ENCODE measurements at places on chromosomes 11 and 22.

DNA sequence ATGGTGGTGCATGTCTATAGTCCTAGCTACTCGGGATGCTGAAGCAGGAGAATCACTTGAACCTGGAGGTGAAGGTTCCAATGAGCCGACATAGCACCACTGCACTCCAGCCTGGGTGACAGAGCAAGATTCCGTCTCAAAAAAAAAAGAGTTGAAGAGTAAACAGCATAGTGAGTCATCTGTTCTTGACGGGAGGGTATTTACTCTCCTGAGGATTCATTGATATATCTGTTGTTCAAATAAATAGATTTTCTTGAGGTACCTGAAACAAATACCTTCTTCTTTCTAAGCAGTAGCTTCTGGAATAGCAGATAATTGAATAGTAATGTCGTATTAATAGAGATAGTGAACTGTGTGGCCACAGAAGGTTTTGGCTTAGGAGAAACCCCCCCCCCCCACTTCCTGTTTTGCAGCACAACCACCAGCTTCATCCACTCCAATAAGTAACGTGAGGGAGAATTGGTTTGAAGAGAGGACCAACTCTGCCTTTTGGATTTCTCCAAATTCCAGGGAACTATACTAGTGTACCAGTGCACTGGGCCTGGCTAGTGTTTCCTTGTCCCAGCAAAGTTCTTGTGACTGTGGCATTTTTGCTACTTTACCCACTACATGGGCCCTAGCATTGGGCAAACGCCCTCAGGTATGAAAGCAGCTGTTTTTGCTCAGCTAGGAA, 90.0 kb downstream of the PRMT3 start:
- no peak for DNase-seq

- DNase-seq, result no peak
Observed at GRCh38 chr11:134519390-134519750, 107.3 kb upstream of the B3GAT1 start.

DNA sequence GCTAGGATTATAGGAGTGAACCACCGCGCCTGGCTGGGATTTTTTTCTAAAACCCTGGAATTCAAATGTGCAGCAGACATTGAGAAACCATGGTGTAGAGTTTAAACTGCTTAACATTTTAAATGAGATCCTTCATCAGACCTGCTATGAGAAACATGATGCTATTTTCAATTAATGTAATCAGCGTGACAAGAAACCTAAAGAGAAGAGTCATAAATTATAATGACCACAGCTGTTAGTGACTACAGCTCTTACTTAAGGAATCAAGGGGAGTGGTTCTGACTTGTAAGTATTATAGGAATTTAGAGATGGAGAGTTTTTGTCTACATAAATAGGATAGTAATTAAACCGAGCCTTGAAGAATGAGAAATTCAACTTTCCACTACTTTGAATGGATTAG, 170.6 kb downstream of the BARX2 start:
- DNase-seq, result no peak

DNA sequence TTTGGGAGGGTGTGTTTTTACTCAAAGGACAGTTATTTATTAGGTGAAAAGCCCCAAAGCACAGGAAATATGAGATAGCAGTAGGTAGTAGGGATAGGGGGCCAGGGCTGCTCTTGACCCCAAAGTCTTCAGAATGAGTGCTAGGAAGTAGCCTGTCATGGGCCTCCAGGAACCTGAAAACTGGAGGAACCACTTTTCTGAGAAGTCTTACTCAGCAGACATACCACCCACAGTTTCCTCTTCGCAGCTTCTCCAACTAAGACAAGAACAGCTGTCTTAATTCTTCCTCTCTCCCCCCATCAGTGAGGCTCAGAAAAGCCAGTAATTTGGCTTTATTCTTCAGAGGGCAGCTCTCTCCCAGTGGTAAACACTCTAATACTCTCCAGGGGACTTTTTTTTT, 84.0 kb upstream of the CTSC start:
- DNase-seq, result no peak

DNA sequence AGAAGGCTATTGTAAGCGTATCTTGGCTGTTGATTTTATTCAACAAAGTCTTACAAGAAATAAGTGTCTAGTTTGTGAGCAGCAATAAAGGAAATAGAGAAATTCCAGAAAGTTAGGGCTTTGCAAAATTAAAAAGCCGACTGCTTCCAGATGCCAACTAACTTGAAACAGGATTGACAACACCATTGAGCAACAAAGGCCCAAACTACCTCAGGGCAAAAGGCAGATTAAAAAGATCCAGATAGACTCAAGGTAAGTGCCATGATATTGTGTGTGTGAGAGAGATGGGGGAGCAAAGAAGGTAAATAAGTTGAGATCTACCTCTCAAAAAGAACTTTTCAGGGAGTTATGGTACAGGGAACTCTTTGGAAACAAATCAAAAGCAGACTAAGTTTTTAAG, 49.1 kb downstream of the PARVG start:
- DNase-seq, result no peak

DNA sequence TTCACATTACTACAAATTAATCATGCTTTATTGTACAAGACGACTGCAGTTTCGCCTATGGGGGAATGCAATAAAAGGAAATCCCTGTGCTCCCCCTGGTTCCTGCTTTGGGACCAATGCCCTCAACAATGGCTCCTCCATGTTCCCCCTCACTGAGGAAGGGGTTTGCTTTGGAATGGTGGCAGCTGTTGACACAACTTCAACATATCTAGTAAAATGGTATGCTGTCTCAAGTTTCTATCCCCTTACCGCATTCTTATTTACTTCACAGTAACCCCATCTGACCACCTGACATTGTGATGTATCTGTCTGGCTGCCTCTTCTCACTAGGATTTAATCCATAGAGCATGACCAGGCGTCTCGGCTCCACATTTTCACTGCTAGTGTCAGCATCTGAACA, 48.8 kb downstream of the PIWIL3 start:
- no peak for DNase-seq

DNA sequence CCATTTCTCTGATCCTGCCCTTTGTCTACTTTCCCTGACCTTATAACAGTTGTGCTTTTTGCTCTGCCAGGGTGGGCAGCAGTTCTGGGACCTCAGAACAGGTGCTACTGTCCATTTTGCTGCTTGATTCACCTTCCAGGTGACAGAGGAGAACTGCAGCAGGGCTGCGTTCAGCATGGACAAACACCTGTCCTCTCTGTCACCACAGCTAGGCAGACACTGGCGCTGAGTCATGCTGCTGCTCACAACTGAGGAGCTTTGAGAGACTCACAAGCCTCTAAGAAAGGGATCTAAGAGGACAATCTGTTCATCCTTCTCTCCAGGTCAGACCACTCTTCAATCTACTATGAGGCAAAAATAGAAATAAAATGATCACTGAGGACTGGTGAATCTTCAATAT, 1144.5 kb upstream of the CCDC90B start:
- DNase-seq, result no peak

DNA sequence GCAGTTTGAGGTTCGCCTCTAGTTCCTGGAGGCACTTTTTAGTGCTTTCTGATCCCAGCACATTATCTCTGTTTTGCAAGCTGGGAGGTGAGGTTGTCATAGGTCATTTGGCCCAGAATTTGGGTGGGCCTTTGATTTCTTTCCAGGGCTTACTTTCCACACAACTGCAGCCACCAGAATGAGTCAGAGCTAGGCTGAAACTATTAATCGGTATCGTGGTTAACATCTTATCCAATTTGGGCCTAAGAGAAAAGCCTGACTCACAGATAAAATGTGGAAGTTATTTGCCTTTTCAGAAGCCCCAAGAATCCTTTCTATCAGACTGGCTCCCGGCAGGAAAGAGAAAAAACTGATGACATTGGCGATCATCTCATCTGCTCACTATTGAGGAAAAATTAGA, 166.4 kb downstream of the KIRREL3 start:
- peak; percentile 44 for DNase-seq

DNA sequence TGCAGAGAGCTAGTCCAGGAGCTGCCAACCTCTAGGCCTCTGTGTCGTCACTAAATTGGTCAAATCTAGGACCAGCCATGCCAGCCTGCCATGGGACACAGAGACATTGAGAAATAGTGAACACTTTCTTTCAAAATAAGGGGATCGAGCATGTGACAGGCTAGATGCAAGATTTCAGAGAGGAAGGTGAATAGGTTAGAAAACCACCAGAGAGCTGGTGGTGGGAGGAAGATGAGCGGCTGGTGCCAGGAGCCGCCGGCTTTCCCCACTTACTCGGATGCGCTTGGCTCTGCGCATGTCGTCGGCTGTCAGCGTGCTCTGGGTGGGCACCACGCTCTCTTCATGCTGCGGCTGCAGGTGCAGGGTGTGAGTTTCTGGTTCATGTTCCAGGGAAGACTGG, 35.4 kb upstream of the NFRKB start:
- DNase-seq, result no peak

- DNase-seq, result no peak
Observed at GRCh38 chr11:45215098-45215865, 68.8 kb downstream of the PRDM11 start.

DNA sequence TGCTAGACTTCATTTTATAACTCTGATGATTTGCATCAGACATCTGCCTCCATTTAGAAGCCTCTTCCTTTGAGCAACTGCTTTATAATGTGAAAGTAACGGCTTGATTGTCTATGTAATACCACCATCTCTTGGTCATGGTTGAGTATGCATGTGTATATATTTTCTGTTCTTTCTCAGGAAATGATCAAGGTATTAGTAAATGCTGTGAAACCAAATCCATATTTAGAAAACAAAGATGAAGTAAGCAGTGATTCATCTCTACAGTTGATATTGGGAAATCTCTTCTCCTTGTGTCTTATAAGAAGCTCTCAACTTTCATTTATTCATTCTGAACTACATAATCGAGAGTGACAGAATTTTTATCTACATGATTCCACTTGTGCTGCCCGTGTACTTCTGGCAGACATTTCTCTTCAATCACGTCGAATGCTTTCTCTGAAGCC, 104.6 kb upstream of the ANO3 start:
- DNase-seq, result no peak

DNA sequence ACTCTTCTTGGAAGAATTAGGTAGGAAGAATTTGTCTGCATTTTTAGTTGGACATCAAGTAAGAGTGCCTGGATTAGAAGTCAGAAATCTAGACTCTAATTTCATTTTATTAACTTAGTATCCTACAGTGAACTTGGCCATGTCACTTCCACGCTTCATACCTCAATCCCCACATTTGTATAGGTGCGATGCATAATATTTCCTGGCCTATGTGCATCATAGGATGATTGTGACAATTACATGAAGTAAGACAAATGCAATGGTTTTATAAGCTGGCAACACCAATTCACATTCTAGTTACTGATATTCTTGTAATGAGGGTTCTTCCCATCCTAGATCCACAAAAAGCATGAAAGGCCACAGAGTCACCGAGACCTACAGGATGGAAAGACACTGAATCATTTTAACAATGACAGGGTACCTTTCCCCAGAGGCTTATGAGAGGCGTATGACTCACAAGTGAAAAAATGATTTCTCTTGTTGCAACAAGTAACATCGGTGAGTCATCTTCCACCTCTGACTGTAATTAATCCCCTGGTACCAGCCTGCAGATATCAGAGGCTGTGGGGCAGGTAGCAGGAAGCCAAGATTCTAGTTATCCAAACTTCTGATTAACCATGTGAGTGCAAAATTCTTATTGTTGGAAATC, 56.0 kb upstream of the OR5AK2 start:
- peak; percentile 22 for DNase-seq

- DNase-seq, result peak; percentile 17
Observed at GRCh38 chr22:32206774-32207758, 2.2 kb upstream of the RFPL2 start.

- DNase-seq, result no peak
Observed at GRCh38 chr22:48523091-48523490, 1304.6 kb downstream of the BRD1 start.

DNA sequence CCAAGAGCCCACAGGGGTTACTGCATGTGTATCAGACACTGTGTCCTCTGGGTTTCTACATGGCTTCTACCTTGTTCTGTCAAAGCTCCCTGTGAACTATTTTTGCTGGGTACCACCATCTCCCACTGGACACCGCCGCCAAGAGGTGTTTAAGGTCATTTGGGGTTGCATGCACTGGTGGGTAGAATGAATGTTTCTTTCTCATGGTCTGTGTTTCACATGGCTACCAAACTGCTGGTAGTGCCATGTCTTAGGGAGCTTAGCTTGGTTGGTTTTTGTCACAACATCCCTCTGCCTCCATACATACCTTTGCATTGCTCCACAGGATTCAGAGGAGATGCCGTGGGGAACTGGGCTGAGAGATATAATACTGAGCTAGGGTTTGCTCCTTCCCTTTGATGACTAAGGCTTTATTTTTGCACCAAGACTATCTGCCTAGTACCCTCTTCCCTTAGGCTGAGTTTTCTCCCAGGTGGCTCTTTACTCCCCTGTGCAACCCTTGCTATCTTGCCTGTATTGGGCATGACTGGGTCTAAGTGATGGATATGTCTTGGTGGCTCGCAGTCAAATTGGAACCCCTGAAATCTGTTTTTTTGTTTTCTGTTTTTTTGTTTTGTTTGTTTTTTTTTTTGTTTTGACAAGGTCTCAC, 73.2 kb downstream of the BDNF start:
- DNase-seq, result no peak

Data from MG63 (cell line).